ENCODE measurements at places on chromosomes 1 and 21.

DNA sequence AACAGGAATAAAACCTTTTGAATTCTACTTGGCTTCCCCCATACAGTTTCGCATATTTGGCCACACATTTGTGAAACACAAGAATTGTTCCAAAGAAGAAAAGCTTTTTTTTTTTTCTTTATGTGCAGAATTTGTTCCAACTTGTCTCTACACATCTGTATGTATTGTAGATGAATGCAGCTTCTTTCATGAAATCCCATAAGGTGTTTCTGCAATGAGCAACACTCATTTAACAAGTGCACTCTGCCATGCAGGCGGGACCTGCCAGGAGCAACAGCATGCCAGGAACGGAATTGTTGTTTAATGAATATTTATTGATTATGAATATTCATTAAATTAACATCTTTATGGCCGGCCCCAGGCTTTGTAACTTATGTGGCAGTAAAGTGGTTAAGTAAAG, 1075.0 kb downstream of the TTLL7 start:
- DNase-seq = no peak

- DNase-seq = no peak
Measured at GRCh38 chr1:92985101-92985500, 23.8 kb upstream of the DIPK1A start.

GRCh38 chr1:75630004-75630594, 19.2 kb upstream of the SLC44A5 start:
- DNase-seq = no peak

- no peak for DNase-seq
Measured at GRCh38 chr1:79895573-79895972, 889.0 kb upstream of the ADGRL4 start.

- no peak for DNase-seq
Measured at GRCh38 chr1:223670458-223671159, 5.1 kb upstream of the CAPN8 start.

DNA sequence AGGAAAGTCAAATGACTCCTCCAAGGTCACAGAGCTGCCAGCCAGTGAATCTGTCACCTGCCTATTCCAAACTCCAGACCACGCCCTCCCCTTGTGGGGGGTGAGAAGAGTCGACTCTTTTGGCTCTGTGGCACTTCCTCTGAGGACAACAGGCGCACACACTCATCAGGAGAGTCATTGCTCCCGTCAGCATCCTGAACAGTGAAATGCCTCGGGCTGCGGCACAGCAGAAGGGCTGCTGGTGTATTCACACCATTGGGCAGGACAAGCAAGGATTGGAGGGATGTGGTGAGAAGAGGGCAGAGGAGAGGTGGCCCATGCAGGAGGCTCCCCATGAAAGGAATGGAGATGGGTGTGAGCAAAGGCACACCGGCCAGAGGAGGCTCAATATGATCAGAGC, 239.0 kb downstream of the TOMM20 start:
- DNase-seq = no peak

- DNase-seq = no peak
Measured at GRCh38 chr1:177937174-177937770, 32.6 kb downstream of the SEC16B start.
